Activated CD4-positive, alpha-beta memory T cell treated with anti-CD3 and anti-CD28 coated beads, Interleukin-2, amount 10 ng/mL, durations not matched to agents 7 days and 5 days (primary cell): ENCODE measurements at places on chromosomes 3 and 15.

GRCh38 chr15:73573572-73573971 lies 59.6 kb downstream of the NPTN start:
- H3K27ac ChIP-seq = no peak overlapping the region
- peaks cover 71% of the 10 kb centered on the region for H3K4me1 ChIP-seq
- H3K27me3 ChIP-seq = no peaks in the 10 kb centered on the region
- DNase-seq = no peak
- H3K36me3 ChIP-seq = peaks cover 52% of the 10 kb centered on the region

GRCh38 chr15:83873966-83874365 lies 220.0 kb downstream of the ADAMTSL3 start:
- no peaks in the 10 kb centered on the region for H3K36me3 ChIP-seq
- no peak overlapping the region for H3K27ac ChIP-seq

DNA sequence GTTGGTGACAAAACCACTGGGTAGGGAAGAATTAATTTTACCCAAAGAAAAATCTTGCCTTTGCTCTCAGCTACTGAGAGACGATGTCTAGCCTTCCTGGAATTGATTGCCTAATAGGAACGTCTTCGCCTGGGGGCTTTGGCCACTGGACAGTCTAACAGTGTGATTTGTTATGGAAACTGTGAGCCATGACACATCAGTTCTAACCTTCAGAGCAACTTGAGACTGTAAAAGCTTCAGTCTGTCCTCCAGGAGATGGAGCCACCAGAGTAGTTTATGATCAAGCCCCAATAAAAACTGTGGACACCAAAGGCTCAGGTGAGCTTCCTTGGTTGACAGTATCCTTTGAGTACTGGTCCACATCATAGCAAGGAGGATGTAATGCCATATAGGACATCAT lies 235.8 kb upstream of the TMCO5A start:
- H3K4me3 ChIP-seq = no peak overlapping the region
- H3K36me3 ChIP-seq = no peaks in the 10 kb centered on the region

DNA sequence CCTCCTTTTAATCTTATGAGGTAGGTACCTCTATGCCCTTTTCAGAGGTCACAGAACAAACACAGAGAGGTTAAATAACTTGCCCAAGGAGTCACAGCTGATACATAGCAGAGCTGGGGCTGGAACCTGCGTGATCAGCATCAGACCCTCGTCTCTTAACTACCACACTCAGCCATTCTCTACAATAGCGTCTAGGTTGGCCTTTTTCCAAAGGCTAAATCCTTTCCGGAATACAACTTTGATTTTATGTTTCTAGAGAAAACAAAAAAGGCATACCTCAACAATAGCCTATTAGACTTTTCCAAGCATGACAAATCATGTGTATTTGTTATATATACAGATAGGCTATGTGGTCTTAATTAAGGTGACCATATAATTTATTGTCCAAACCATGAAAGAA lies 187.2 kb downstream of the RORA start:
- H3K36me3 ChIP-seq = no peaks in the 10 kb centered on the region
- no peak overlapping the region for H3K27ac ChIP-seq
- H3K4me3 ChIP-seq = no peak overlapping the region
- H3K4me1 ChIP-seq = no peaks in the 10 kb centered on the region
- H3K27me3 ChIP-seq = peaks cover 30% of the 10 kb centered on the region
- no peak for DNase-seq

DNA sequence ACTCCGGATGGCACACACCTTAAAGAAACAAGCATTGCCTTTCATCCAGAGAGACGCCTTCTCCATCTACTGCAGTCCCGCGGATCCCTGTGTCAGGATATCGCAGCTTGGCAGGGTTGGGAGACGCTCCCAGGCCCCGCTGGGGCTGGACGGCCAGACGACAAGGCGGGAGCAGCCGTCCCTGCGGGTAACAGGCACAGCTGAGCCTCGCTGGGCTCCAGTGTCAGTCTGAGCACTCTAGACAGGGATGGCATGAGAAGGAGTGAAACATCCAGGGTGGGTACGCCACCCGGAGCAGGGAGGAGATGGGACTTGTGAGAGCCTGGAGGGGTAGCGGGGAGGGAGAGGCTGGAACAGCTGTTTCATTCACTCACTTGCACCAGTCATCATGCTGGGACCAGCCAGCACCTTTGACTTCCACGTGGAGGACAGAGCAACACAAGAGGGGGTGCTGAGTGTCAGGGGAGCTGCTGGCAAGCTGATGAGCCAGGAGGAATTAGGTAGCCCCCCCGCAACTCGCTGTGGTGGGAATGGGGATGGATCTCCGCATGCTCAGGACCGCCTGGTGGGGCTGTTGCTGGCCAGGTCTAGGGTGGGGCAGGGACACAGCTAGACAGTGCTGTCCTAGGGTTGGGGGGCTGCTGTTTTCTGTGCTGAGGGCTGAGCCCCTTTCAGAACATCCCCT lies 31.6 kb upstream of the SNRPA1 start:
- no peak overlapping the region for H3K4me3 ChIP-seq
- no peaks in the 10 kb centered on the region for H3K36me3 ChIP-seq
- H3K4me1 ChIP-seq = no peaks in the 10 kb centered on the region

DNA sequence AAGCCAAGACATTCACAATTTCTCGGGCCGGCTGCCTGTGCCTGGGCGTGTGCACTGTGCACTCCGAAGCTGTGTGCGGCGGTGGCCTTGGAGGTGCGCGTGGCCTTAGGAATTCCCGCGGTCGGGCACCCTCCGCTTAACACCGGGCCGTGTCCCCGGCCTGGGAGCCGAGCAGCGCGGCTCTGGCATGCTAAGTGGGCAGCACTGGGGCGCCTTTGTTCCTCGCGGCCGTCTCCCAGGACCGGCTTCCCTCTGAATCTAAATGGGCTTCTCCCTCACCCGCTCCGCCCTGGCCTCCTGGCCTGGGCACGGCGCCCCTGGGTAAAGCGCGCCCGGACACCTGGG lies 498 bp upstream of the ARNT2 start:
- H3K27ac ChIP-seq = no peak overlapping the region
- no peaks in the 10 kb centered on the region for H3K36me3 ChIP-seq
- H3K4me3 ChIP-seq = no peak overlapping the region
- peaks cover 69% of the 10 kb centered on the region for H3K27me3 ChIP-seq
- no peak for DNase-seq

GRCh38 chr3:32282578-32283154 lies 44.2 kb downstream of the CMTM8 start:
- H3K27ac ChIP-seq = no peak overlapping the region
- no peaks in the 10 kb centered on the region for H3K27me3 ChIP-seq
- H3K36me3 ChIP-seq = no peaks in the 10 kb centered on the region
- DNase-seq = no peak
- H3K4me3 ChIP-seq = no peak overlapping the region
- H3K4me1 ChIP-seq = peaks cover 19% of the 10 kb centered on the region

- no peak for DNase-seq
- no peaks in the 10 kb centered on the region for H3K4me1 ChIP-seq
- H3K36me3 ChIP-seq = no peaks in the 10 kb centered on the region
- H3K27ac ChIP-seq = no peak overlapping the region
- H3K27me3 ChIP-seq = no peaks in the 10 kb centered on the region
These were observed 271.8 kb upstream of the LYSMD4 start for GRCh38 chr15:100005013-100005412.

DNA sequence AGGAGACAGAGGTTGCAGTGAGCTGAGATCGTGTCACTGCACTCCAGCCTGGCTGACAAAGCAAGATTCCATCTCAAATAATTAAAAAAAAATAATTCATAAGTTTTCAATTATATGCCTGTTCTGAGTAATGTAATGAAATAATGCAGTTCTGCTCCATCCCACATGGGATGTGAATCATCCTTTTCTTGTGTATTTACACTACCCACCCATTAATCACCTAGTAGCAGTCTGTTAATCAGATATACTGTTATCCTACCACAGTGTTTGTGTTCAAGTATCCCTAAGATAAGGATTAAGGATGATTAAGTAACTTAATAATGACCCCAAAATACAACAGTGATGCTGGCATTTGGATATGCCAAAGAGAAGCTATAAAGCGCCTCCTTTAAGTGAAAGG lies 38.8 kb downstream of the PIGB start:
- H3K27me3 ChIP-seq = no peaks in the 10 kb centered on the region
- H3K4me1 ChIP-seq = no peaks in the 10 kb centered on the region
- H3K27ac ChIP-seq = no peak overlapping the region

DNA sequence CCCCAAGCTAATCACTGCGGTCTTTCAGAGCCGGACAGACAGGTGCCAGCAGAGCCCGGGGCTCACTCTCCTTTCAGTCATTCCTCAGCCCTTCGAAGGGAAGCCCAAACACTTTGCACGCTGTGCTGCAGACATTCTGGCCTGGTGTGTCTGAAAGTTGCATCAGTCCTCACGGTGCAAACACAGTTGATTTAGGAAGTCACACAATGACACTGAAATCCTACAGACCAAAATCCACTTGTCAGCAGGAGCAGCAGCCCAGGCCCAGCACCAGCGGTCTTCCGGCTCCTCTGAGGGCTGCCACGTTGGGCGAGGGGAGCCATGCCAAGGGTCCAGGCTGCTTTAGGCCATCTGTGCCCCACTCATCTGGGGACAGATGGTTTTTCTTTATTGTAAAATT lies 61.6 kb downstream of the RGMA start:
- H3K27me3 ChIP-seq = no peaks in the 10 kb centered on the region
- peaks cover 43% of the 10 kb centered on the region for H3K4me1 ChIP-seq
- H3K36me3 ChIP-seq = peaks cover 53% of the 10 kb centered on the region
- H3K4me3 ChIP-seq = no peak overlapping the region

DNA sequence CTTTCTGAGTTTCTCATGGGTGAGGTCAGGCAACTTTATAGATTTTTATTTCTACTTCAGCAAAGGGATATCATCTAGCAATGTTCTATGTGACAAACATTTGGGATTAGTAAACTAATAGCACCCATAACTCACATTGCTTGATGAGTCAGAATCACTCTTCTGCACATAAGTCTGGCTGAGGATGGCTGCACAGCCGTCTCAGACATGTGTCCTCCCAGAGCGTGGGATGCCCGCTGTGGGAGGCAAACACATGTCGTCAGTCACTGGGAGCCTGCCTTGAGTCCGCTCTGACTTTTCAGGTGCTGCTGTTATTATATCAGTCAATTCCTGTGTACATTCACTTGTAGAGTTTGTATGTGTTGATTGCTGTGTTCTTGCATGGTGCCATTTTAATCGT lies 230.7 kb upstream of the TRIM42 start:
- no peaks in the 10 kb centered on the region for H3K4me1 ChIP-seq
- no peaks in the 10 kb centered on the region for H3K27me3 ChIP-seq
- no peak overlapping the region for H3K4me3 ChIP-seq
- no peaks in the 10 kb centered on the region for H3K36me3 ChIP-seq
